ENCODE measurements at places on chromosomes 11 and 22.

GRCh38 chr22:42418811-42419242, 13.4 kb downstream of the NFAM1 start:
- DNase-seq, result no peak

DNA sequence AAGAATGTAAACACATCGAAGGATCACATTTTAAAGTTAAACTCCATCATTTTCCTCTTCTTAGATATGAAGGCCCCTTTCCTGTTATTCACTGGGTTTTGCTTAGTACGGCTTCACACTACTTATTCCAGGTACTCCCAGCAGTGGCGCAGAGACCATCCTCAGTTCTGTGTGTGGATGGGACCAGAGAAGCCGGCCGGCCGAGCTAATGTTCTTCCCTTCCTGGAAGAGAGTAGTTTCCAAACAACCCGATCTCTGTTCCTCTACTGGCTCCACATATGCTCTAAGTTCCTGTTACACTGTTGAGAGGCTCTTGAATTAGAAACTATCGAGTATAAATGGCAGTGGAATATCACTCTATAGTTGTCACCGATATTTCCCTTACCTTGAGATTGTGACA, 684 bp upstream of the NFRKB start:
- no peak for DNase-seq

DNA sequence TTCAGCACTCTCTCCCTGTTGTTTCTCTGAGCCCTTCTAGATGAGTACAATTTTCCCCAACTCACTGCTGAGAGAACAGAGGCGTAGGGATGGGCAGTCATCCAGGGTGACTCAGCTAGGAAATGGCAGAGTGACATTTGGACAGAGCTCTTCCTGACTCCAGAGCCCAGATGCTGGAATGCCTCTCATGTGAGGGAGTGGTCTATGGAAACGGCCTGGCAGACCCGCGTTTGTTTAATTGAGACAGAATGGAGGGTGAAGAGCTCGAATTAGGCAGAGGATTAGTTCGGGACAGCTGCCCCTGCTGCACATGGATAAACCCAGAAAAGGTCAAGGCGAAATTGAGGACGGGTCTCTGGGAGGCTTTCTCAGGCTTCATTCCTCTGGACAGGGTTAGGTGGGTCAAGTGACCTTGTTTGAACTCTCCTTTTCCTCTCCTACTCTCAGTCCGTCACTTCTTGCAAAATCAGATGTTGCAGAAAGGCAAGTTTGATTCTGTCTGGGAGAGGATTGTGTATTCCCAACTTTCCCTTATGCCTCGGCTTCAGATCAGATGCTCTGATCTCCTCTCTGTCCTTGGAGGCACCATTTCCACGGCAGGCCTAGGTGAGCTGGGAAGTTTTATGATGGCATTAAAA, 7.6 kb upstream of the LMO2 start:
- DNase-seq, result no peak

DNA sequence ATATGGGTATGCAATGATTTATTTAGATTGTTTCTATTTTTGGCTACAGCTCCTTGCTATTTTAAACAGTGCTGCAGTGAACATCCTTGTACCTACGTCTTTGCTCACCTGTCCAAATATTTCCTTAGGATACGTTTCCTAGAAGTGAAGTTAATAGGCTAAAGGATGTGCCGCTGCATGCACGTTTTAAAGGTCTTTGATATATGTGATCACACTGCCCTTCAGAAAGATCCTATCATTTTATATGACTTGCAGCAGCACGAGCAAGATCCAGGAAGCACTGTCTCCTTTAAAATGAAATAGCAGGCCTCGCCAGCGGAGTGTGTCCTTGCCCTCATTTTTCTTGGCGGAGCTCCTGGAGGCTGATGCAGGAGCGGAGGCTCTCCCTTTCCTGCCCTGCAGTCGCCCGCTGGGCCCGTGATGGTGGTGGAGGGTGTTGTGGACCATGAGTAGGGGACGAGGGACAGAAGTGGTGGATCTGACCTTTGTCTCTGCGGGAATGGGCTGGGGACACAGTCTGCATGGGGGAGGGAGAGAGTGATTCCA, 19.4 kb downstream of the RPS6KA4 start:
- DNase-seq, result no peak

DNA sequence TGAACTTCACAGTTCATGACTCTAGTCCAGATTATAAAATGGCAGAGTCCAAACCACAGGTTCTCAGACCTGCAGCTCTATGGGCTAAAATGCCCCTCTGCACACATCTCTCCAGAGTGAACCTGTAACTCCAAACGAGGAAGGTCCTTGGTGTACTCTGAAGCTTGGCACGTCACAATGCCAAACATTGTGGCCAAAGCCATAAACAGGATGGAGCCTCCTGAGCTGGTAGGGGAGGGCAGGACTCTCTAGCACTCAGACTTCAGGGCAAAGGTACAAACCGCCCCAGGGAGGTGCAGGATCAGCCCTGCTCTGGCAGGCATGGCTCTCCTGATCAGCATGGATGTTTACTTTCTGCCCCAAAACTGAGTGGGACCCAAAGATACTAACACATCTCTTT, 2.3 kb downstream of the SCUBE2 start:
- DNase-seq, result no peak

Measured in SW 1271 (cell line).